ENCODE measurements at places on chromosomes 12 and 14. TPM values are rescaled to one million over a fixed set of nuclear protein-coding genes. Genes with fewer than 3 reads are reported as not detected.

Gene SRGAP1
- total RNA-seq: 13.5 TPM

Gene YBX3
- 347 TPM for total RNA-seq

Gene ISCA2
- 27.1 TPM for total RNA-seq

Gene NOC4L
- total RNA-seq: 20.0 TPM

Gene ZC2HC1C
- 6.7 TPM for total RNA-seq

Gene OAS2
- total RNA-seq: 11.7 TPM

DNA sequence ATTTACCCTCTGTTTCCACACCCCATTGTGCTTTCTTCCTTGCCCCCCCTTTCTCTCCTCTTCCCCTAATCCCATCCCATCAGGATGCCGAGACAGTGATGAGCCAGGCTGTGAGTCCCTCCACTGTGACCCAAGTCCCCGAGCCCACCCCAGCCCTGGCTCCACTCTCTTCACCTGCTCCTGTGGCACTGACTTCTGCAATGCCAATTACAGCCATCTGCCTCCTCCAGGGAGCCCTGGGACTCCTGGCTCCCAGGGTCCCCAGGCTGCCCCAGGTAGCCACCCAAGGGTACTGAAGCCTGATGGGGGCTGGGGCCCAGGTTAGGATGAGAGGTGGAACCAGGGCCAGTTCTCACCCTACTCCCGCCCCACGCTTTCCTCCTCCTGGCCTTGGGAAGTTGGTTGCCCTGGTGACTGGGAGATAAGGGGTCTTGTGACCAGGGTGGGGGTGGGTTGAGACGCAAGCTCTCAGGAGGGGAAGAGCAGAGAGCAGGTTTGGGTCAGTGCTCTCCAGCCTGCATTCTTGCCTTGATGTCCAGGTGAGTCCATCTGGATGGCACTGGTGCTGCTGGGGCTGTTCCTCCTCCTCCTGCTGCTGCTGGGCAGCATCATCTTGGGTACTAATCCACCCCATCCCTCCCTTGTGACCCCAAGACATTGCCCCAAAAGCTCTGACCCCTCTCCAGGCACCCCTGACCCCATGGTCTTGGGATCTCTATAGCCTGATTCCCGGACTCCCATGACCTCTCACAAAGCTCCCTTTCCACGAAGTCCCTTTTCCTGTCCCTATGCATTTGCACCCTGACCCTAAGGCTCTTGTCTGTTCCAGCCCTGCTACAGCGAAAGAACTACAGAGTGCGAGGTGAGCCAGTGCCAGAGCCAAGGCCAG, 1.2 kb downstream of the AMHR2 start:
- no peak for DNase-seq
- H3K27ac ChIP-seq: no peak overlapping the region
- no peaks in the 10 kb centered on the region for H3K36me3 ChIP-seq
- no peaks in the 10 kb centered on the region for H3K27me3 ChIP-seq
- H3K4me1 ChIP-seq: peaks cover 2% of the 10 kb centered on the region

GRCh38 chr14:82431031-82431430, 897.4 kb upstream of the SEL1L start:
- no peaks in the 10 kb centered on the region for H3K4me1 ChIP-seq
- H3K36me3 ChIP-seq: no peaks in the 10 kb centered on the region
- no peak overlapping the region for H3K27ac ChIP-seq
- no peak for DNase-seq

- no peaks in the 10 kb centered on the region for H3K4me1 ChIP-seq
- H3K4me3 ChIP-seq: no peak overlapping the region
- H3K27me3 ChIP-seq: no peaks in the 10 kb centered on the region
- H3K36me3 ChIP-seq: peaks cover 20% of the 10 kb centered on the region
- peak overlapping the region; percentile 33 for H3K27ac ChIP-seq
Measured at GRCh38 chr14:75011356-75011994, 8.8 kb downstream of the EIF2B2 start.

GRCh38 chr14:96578619-96579018, 76.4 kb downstream of the PAPOLA start:
- DNase-seq: no peak
- no peak overlapping the region for H3K4me3 ChIP-seq
- H3K36me3 ChIP-seq: no peaks in the 10 kb centered on the region
- no peaks in the 10 kb centered on the region for H3K4me1 ChIP-seq

GRCh38 chr12:130090542-130090941, 71.7 kb upstream of the FZD10 start:
- no peaks in the 10 kb centered on the region for H3K4me1 ChIP-seq
- H3K36me3 ChIP-seq: no peaks in the 10 kb centered on the region
- no peak overlapping the region for H3K4me3 ChIP-seq
- H3K27me3 ChIP-seq: no peaks in the 10 kb centered on the region

DNA sequence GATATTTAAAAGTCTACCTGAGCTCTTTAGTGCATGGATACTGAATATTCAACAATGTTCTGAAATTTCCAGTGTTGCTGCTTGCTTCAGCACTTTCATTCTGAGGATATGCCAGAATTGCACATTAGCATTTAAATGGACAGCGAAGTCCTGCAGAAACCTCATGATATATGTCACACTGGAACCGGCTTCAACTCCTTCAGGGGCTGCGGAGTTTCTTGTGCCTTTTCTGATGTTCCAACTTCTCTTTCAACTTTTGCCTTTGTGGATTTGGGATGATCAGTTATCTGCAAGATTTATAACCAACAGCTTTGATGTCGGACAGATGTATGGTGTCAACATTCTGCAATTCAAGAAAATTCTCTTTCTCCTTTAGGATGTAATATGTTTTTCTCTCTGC, 142.5 kb upstream of the LMNTD1 start:
- H3K36me3 ChIP-seq: no peaks in the 10 kb centered on the region
- no peak for DNase-seq
- no peak overlapping the region for H3K4me3 ChIP-seq
- no peaks in the 10 kb centered on the region for H3K4me1 ChIP-seq
- H3K27ac ChIP-seq: no peak overlapping the region
- no peaks in the 10 kb centered on the region for H3K27me3 ChIP-seq

DNA sequence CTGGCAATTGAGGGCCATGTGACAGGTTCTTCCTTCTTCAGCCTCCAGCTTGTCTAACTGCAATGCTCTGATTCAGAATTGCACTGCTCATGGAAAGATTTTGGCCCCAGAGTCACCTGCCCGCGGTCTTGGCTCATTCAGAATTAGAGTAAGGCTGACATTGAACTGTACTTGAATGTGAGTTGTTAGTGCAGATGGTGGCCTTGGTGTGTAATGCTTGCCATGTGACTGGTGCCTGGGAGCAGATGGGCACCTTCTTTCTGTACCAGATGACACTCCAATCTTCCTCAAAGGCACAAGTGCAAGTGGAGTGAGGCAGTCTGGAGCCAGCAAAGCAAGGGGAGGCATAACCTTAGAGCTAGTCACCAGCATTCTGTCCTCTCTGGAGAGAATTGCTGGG, 36.5 kb upstream of the ANO4 start:
- no peak overlapping the region for H3K27ac ChIP-seq
- H3K4me1 ChIP-seq: no peaks in the 10 kb centered on the region
- no peak for DNase-seq
- no peak overlapping the region for H3K4me3 ChIP-seq
- H3K27me3 ChIP-seq: no peaks in the 10 kb centered on the region

GRCh38 chr14:20757965-20758364, 10.2 kb upstream of the EDDM3B start:
- H3K27ac ChIP-seq: no peak overlapping the region
- no peaks in the 10 kb centered on the region for H3K36me3 ChIP-seq

- DNase-seq: no peak
- H3K4me1 ChIP-seq: no peaks in the 10 kb centered on the region
- no peak overlapping the region for H3K27ac ChIP-seq
- H3K27me3 ChIP-seq: no peaks in the 10 kb centered on the region
- no peaks in the 10 kb centered on the region for H3K36me3 ChIP-seq
Measured at GRCh38 chr14:33510991-33511390, 439.9 kb downstream of the EGLN3 start.

- H3K27me3 ChIP-seq: no peaks in the 10 kb centered on the region
- H3K4me1 ChIP-seq: no peaks in the 10 kb centered on the region
- H3K27ac ChIP-seq: no peak overlapping the region
- H3K36me3 ChIP-seq: no peaks in the 10 kb centered on the region
- no peak overlapping the region for H3K4me3 ChIP-seq
Measured at GRCh38 chr12:125902991-125903390, 837.8 kb downstream of the AACS start.

- H3K36me3 ChIP-seq: no peaks in the 10 kb centered on the region
- H3K4me3 ChIP-seq: no peak overlapping the region
Measured at GRCh38 chr12:51413149-51413548, 11.5 kb upstream of the SLC4A8 start.
